ENCODE measurements at places on chromosomes 11 and 22. TPM values are rescaled to one million over a fixed set of nuclear protein-coding genes. Genes with fewer than 3 reads are reported as not detected.

DNA sequence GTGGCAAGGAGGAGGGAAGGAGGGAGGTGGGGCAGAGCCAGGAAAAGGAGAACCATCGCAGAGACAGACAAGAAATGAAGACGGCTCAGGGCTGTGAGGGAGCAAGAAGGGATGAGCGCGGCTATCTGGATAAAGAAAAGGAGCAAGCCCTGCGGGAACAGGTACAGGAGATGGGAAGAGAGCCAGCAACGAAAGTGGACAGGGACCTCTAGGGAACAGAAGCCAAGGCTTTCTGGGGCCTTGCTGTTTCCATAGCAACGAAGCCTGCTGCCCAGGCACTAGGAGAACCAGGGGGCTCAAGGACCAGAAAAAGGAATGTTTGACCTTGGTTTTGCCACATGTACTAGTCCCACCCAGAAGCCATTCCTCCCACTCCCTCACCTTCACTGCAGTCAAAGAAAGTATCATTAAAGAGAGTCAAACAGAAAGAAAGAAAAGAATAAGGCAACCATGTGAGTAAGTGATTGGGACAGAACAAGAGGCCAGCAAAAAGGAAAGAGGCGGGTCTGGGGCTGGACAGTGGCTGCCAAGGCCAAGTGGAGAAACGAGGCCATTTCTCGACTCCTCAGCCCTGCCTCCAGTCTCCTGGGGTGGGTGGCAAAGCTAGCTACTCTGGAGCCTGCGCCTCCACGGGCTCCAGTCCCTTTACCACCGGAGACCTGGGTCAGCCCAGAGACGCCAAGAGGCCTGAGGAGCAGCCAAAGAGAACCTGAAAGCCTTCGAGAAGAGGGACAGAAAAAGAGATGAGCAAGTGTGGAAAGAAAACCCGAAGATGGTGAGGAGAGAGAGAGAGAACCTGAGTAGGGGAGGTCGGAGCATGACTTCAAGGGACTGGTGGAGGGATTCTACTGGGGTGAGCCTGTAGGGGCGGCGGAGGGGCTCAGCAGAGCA lies 35.1 kb downstream of the NRXN2 start:
- no peak overlapping the region for H3K27ac ChIP-seq
- no peaks in the 10 kb centered on the region for H3K36me3 ChIP-seq
- no peaks in the 10 kb centered on the region for H3K27me3 ChIP-seq
- no peak overlapping the region for H3K4me3 ChIP-seq

DNA sequence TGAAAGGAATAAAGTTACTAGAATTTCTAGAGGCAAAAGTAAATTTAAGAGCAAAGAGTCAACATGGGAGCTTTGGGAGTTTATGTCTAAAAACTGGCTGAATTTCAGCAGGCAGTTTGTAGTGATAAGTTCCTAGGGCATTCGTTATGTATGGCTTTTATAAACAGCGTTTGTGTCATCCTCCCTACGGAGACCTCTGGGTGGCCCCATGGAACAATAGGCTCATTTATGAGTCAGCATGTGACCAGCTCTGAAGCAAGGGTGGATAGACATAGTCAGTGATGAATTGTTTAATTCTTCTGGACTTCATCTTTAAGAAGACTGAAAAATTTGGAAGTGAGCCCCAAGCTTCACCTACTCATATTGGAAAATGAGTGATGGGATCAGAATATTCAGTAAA lies 37.1 kb downstream of the SVIP start:
- H3K36me3 ChIP-seq: no peaks in the 10 kb centered on the region
- no peak for DNase-seq
- no peaks in the 10 kb centered on the region for H3K4me1 ChIP-seq

GRCh38 chr11:67265633-67266448 lies 432 bp upstream of the GRK2 start:
- H3K27ac ChIP-seq: peak overlapping the region; percentile 67
- H3K4me3 ChIP-seq: peak overlapping the region; percentile 16
- H3K27me3 ChIP-seq: no peaks in the 10 kb centered on the region

- no peaks in the 10 kb centered on the region for H3K4me1 ChIP-seq
- no peaks in the 10 kb centered on the region for H3K27me3 ChIP-seq
- H3K27ac ChIP-seq: no peak overlapping the region
- H3K36me3 ChIP-seq: no peaks in the 10 kb centered on the region
- no peak for DNase-seq
- no peak overlapping the region for H3K4me3 ChIP-seq
These were observed 10.6 kb upstream of the RAG2 start for GRCh38 chr11:36608491-36609199.

DNA sequence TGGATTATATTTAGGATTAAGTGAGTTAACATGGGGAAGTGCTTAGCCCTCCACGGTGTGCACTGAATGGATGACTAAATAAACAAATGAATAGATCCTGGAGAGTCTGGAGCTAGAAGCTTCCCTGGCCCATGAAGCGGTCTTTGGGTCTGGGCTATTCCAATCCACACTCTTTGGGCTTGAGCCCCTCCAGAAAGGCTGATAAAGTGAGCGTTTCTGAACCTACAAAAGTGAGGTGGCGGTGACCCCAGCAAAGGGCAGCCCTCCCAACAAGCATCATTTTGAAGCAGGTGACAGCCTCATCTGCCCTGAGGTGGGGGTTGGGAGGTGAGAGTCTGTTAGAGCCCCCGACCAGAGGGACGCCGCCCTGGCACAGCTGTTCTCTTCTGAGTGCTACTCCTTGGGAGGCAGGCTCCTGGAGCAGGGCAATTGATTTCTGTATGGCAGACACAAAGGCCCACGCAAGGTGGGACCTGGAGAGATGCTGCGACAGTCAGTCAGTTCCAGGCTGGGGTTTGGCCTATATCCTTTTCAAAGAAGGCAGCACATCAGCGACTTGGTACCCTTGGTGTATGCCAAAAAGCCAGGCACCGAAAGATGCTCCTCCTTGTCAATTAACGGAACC lies 157.8 kb downstream of the CACNA1I start:
- H3K27me3 ChIP-seq: no peaks in the 10 kb centered on the region
- H3K27ac ChIP-seq: no peak overlapping the region
- no peaks in the 10 kb centered on the region for H3K36me3 ChIP-seq
- H3K4me1 ChIP-seq: peaks cover 2% of the 10 kb centered on the region
- H3K4me3 ChIP-seq: no peak overlapping the region

DUSP8 gene
- 1.6 TPM for polyA plus RNA-seq

HOATZ gene
- polyA plus RNA-seq: not detected

NCAM1 gene
- 23.0 TPM for polyA plus RNA-seq

Data from ovary (tissue), 10 donors.